Mesendoderm (in vitro differentiated cells): ENCODE measurements at places on chromosomes 6 and 20.

- H3K27ac ChIP-seq, result no peak overlapping the region
- H3K27me3 ChIP-seq, result no peaks in the 10 kb centered on the region
These were observed 114.8 kb downstream of the DHX35 start for GRCh38 chr20:39076958-39077357.

GRCh38 chr6:27081931-27082330, 165.6 kb upstream of the PRSS16 start:
- no peaks in the 10 kb centered on the region for H3K27me3 ChIP-seq
- H3K36me3 ChIP-seq, result no peaks in the 10 kb centered on the region
- H3K27ac ChIP-seq, result no peak overlapping the region
- no peak overlapping the region for H3K4me3 ChIP-seq
- no peaks in the 10 kb centered on the region for H3K4me1 ChIP-seq

DNA sequence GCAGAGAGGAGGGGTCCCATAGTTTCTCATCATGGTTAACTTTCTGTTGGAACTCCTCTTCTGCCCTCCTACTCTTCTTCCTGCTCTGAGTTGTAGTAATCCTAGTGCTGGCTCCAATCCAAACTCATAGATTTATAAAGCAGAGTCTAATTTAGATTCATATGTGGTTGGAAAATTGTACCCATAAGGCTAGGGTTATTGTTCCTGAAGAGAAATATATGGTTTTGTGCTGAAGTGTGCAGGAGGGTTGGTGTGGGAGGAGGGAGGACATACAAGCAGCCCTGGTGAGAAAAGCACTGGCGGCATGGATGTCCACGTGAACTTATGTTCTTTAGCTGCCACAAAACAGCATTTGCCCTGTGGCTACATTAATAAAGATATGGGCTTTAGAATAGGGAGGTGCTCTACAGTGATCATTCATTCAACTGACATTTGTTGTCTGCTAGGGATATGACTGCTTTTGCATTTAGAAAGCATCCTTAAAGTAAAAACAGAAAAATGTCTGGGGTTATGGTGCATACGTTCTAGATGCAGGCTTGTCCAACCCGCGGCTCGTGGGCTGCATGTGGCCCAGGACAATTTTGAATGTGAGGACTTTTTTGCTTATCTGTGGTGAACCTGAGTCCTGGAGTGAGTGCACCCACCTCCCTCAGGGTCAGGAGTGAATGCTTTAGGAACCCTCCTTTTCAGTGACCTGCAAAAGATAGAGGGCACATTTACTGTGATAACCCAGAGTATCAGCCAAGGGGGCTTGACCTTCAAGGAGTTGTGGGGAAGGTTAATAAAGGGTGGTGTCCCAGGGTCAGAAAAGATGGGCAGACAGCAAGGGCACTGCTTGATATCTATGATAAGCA, 4.1 kb downstream of the HLA-A start:
- H3K27ac ChIP-seq, result no peak overlapping the region
- H3K36me3 ChIP-seq, result peaks cover 5% of the 10 kb centered on the region
- H3K4me1 ChIP-seq, result no peaks in the 10 kb centered on the region
- no peak for DNase-seq

- H3K27me3 ChIP-seq, result no peaks in the 10 kb centered on the region
- H3K4me1 ChIP-seq, result peaks cover 2% of the 10 kb centered on the region
- DNase-seq, result peak; percentile 71
- peak overlapping the region; percentile 8 for H3K27ac ChIP-seq
- H3K36me3 ChIP-seq, result no peaks in the 10 kb centered on the region
- no peak overlapping the region for H3K4me3 ChIP-seq
These were observed 157.4 kb upstream of the ZNF217 start for GRCh38 chr20:53750827-53751619.

DNA sequence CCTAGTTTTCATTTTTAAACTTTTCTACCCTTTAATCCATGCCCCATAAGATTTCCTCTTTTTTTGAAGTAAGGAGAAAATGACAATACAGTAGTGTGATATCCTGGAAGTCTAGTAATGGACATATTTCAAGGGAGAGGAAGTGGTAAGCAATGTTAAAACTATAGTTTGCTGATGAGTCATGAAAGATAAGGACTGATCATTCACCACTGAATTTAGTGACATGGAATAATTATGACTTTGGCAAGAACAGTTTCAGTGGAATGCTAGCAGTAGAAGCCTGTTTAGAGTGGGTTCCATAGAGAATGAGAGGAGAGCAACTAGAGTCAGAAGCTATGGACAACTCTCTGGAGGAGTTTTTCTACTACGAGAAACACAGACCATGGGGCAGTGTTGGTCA, 24.9 kb upstream of the SLC2A12 start:
- H3K4me3 ChIP-seq, result no peak overlapping the region
- no peaks in the 10 kb centered on the region for H3K36me3 ChIP-seq
- H3K27ac ChIP-seq, result no peak overlapping the region
- DNase-seq, result no peak
- H3K4me1 ChIP-seq, result peaks cover 2% of the 10 kb centered on the region

DNA sequence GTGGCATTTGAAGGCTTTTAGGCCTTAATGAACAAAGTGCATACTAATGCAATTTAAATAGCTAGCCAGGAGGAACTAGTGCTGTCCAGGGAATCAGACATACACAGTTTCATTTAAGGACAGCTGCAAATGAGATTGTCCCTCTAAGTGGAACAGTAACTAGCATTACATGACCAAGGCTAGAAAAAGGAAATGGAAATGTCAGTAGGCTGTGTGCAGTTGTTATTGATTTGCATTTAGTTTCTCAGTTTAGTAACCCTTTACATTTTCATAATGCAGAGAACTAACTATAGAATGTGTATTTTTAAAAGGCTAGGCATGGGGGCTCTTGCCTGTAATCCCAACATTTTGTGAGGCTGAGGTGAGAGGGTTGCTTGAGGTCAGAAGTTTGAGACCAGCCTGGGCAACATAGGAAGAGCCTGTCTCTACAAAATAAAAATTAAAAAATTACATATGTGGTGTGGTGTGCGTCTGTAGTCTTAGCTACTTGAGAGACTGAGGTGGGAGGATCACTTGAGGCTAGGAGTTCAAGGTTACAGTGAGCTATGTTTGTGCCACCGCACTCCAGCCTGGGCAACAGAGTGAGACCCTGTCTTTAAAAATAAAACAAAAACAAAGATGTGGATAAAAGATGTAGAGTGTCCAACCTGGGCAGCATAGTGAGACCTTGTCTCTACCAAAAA, 468.0 kb downstream of the UTRN start:
- no peak overlapping the region for H3K27ac ChIP-seq
- no peaks in the 10 kb centered on the region for H3K27me3 ChIP-seq
- no peak for DNase-seq
- H3K4me1 ChIP-seq, result no peaks in the 10 kb centered on the region
- H3K4me3 ChIP-seq, result no peak overlapping the region
- no peaks in the 10 kb centered on the region for H3K36me3 ChIP-seq

- no peaks in the 10 kb centered on the region for H3K4me1 ChIP-seq
- no peaks in the 10 kb centered on the region for H3K27me3 ChIP-seq
- DNase-seq, result no peak
- no peak overlapping the region for H3K4me3 ChIP-seq
- no peak overlapping the region for H3K27ac ChIP-seq
These were observed 207.3 kb downstream of the PLCB1 start for GRCh38 chr20:8339349-8339748.

GRCh38 chr6:129785047-129785755, 75.2 kb upstream of the ARHGAP18 start:
- no peaks in the 10 kb centered on the region for H3K27me3 ChIP-seq
- H3K27ac ChIP-seq, result no peak overlapping the region
- H3K4me3 ChIP-seq, result no peak overlapping the region
- H3K4me1 ChIP-seq, result no peaks in the 10 kb centered on the region
- DNase-seq, result no peak

- DNase-seq, result peak; percentile 62
- no peak overlapping the region for H3K27ac ChIP-seq
- H3K4me1 ChIP-seq, result no peaks in the 10 kb centered on the region
These were observed 29.3 kb downstream of the CST8 start for GRCh38 chr20:23520185-23520584.

DNA sequence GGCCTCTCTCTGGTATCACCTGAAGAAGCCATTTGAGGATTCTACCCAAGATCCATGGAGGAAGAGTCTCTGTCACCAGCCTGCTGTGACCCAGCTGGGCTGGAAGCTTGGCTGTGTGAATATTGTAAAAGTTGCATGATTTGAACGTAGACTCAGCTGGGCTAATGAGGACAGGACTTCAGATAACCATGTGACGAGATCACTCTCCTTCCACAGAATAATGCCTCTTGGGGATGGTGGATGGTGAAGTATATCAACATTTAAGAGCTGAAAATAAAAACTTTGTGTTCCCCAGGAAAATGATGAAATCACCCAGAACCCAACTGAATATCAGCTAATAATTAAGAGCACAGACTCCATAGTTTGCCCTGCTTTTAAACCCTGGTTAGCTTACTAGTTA, 427.9 kb downstream of the CD83 start:
- DNase-seq, result no peak
- no peak overlapping the region for H3K27ac ChIP-seq
- H3K27me3 ChIP-seq, result no peaks in the 10 kb centered on the region
- H3K4me1 ChIP-seq, result no peaks in the 10 kb centered on the region

- no peak within 1 kb of the TSS for H3K4me3 ChIP-seq
- no peaks in the 10 kb centered on the region for H3K36me3 ChIP-seq
- DNase-seq, result peak; percentile 57
- H3K27me3 ChIP-seq, result peaks cover 10% of the 10 kb centered on the region
- H3K27ac ChIP-seq, result no peak within 1 kb of the TSS
- peaks cover 4% of the 10 kb centered on the region for H3K4me1 ChIP-seq
These were observed at the start of gene THBD for GRCh38 chr20:23049201-23050075. TSS of gene THBD (minus strand) at chr20:23049672. CDS start at chr20:23049504, 168 bp downstream.

DNA sequence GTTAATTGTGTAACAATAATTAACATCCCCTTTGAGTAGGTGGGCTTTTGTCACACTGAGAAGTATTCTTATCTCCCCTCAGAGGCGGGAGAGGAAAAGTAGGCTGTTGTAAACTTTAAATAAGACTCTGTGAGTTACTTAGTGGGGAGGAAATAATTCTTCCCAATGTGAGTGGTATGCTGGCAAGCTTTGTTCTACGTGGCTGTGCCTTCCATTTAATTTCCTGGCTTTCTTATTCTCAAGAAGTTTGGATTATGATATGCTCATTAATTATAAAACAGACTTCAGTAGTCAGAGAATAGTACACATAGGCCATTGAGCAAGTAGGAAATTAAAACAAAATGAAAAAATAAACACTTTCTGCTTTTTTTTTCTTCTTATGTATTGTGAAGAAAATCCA, 19.1 kb downstream of the ADGRB3 start:
- H3K36me3 ChIP-seq, result no peaks in the 10 kb centered on the region
- no peaks in the 10 kb centered on the region for H3K27me3 ChIP-seq
- no peak for DNase-seq
- no peak overlapping the region for H3K27ac ChIP-seq
- no peaks in the 10 kb centered on the region for H3K4me1 ChIP-seq

DNA sequence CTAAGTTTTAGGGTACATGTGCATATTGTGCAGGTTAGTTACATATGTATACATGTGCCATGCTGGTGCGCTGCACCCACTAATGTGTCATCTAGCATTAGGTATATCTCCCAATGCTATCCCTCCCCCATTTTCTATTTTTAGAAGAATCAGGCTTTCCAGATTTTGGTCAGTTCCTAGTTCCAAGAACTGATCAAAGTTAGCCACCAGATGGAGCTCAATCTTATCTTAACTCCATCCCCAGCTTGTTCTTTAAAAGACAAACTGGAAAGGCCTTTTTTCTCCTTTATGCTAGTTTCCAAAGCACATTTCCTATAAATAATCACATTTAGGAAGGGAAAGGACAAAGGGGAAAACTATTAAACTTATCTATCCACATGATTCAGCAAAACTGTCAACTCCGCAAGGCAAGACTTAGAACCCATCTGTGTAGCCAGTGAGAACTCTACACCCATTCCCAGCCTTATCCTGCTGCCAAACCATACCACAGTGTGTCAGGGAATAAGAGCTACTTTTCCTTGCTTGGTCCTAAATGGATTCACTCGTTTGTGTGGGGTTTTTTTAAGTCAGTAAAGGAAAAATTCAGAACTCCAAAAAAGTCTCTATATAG, 22.8 kb upstream of the KHDC1 start:
- peak; percentile 64 for DNase-seq
- no peaks in the 10 kb centered on the region for H3K4me1 ChIP-seq
- H3K36me3 ChIP-seq, result no peaks in the 10 kb centered on the region

DNA sequence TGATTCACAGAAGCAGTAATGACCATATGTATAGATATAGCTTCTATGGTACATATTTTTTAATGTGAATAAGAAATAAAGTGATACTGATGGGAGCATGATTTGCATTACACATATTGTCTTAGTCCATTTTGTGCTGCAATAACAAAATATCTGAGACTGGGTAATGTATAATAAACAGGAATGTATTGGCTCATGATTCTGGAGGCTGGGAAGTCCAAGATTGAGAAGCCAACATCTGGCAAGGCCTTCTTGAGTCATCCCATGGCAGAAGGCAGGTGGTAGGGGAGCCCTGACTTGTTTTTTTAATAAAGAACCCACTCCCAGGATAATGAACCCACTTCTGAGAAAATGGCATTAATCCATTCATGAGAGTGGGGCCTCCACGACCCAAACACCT, 185.6 kb upstream of the RREB1 start:
- H3K4me1 ChIP-seq, result no peaks in the 10 kb centered on the region
- no peak overlapping the region for H3K4me3 ChIP-seq
- no peak for DNase-seq
- no peaks in the 10 kb centered on the region for H3K36me3 ChIP-seq

DNA sequence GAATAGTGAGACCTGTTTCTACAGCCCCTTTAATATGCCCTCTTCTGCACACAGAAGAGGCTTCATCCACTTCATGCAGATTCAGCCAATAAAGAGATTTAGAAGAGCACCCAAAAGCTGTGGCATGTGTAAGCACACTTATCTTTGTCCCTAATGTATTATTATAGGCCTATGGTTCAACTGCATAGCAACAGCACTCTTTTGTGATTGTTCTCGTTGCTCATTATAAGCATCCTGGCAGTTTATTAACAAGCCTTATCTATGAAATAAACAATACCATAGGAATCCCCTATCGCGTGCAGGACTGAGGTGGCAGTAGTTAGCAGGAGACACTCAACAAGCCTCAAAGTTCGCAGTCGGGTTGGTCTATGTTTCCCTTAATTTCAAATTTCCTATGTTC, 138.5 kb upstream of the BEND6 start:
- peak; percentile 46 for DNase-seq
- no peak overlapping the region for H3K4me3 ChIP-seq
- H3K36me3 ChIP-seq, result no peaks in the 10 kb centered on the region

GRCh38 chr6:43668151-43669028, 19.2 kb downstream of the MRPS18A start:
- DNase-seq, result peak; percentile 92
- no peaks in the 10 kb centered on the region for H3K27me3 ChIP-seq
- no peak overlapping the region for H3K27ac ChIP-seq
- peaks cover 3% of the 10 kb centered on the region for H3K36me3 ChIP-seq
- H3K4me1 ChIP-seq, result peaks cover 15% of the 10 kb centered on the region

- H3K4me1 ChIP-seq, result no peaks in the 10 kb centered on the region
- no peak overlapping the region for H3K27ac ChIP-seq
- H3K36me3 ChIP-seq, result no peaks in the 10 kb centered on the region
- DNase-seq, result no peak
- H3K27me3 ChIP-seq, result no peaks in the 10 kb centered on the region
- no peak overlapping the region for H3K4me3 ChIP-seq
These were observed 1285.8 kb upstream of the CITED2 start for GRCh38 chr6:140660295-140660694.

- no peaks in the 10 kb centered on the region for H3K27me3 ChIP-seq
- no peak overlapping the region for H3K27ac ChIP-seq
- H3K4me1 ChIP-seq, result no peaks in the 10 kb centered on the region
- no peak overlapping the region for H3K4me3 ChIP-seq
These were observed 90.5 kb downstream of the RNGTT start for GRCh38 chr6:88872962-88873361.
